Transverse colon (tissue), 4 donors: ENCODE measurements at places on chromosomes 4 and X.

DNA sequence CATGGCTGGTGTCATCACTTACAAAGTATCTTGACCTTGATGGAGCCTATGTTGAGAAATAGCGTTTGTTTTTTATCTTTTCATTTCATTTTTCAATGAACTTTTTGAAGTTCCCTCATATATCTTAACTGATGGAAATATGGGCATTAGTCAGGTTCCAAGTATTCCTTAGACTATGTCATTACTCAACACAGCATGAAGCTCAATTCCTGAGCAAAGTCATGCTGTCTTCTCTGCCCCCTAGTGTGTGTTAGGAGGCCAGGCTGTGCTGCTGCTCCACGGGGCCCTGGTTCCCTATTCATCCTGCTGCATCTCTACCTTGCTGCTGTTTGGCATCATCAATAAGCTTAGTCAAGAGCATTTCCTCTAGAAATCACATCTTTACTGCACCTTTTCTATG lies 40.9 kb downstream of the GPR143 start:
- DNase-seq = no peak

DNA sequence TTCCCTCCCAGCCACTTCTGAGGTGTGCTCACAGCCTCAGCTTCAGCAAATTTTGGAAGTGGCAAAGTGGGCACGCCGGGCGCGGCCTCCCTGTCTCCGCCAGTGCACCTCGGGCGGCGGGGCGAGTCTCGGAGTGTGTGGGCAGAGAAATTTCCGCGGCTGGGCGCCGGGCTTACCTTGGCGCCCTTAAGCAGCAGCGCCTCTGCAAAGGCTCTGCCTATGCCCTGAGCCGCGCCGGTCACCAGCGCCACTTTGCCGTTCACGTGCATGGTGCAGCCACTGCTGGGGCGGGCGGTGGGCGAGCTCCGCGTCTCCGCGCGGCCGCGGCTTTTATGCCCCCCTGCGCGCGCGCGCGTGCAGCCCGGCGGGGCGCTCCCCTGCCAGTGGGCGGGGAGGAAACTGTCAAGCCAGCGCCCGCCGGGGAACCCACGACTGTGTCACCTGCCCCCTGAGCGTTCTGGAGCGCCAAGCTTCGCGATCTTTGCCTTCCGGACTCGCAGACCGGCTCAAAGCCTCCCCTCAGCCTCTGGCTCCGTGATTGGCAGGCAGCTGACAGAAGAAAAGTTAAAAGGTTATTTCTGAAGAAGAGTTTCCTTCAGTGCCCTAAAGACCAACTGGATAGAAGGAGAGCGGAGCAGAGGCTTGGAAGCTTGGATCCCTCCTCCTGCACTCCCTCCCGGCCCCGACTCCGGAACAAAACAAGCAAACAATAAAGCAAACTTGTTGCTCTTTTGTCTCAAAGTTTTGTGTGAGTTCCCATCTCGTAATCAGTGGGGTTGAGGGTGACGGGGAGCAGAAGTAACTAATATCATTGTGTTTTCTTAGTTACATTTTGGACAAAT lies at the start of gene HPGD:
TSS of gene HPGD (minus strand) at position 306 of the 842 bp plus-strand sequence. CDS start at position 269, 37 bp downstream.
- DNase-seq = peak; percentile 81

- DNase-seq = peak; percentile 4
Measured at GRCh38 chr4:8297691-8298485, 28.3 kb downstream of the HTRA3 start.

DNA sequence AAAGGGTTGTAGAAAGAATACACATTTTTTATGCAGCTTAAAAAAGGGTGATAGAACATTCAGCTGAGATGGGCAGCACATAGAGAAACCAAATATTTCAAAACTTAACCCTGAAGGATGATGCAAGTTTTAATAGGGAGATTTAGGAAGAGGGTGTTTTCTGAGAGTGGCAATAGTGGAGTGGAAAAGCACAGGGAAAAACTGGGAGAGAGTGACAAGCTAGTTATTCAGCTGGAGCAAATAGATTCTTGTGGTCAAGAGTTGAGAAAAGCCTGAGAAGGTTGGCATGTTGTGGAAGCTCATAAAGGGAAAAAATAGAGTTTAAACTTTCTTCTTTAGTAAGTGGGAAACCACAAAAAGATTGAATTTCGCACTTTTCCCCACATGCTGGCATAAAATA lies 359.6 kb upstream of the PITX2 start:
- no peak for DNase-seq

GRCh38 chr4:137274404-137274803 lies 257.9 kb downstream of the PCDH18 start:
- no peak for DNase-seq

DNA sequence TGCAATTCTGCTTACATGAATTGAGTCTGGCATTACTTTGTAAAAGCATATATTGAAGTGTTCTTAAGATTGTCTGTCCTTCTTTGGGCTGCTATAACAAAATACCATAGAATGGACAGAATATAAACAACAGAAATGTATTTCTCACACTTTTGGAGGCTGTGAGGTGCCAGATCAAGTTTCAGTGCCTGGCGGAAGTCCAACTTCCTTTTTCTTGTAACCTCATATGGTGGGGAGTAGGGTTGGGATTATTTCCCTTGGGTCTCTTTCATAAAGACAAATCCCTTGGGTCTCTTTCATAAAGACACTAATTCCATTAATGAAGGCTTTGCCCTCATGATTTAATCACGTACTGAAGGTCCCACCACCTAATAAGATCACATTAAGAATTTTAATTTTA lies 199.3 kb upstream of the GRID2 start:
- no peak for DNase-seq

- DNase-seq = no peak
Measured at GRCh38 chr4:120865985-120866384, 56.5 kb downstream of the PRDM5 start.

GRCh38 chr4:158189422-158189821 lies 16.6 kb upstream of the GASK1B start:
- no peak for DNase-seq

- peak; percentile 82 for DNase-seq
Measured at GRCh38 chrX:129772796-129773431, 6.8 kb upstream of the SASH3 start.

GRCh38 chr4:156824451-156825060 lies 147.0 kb downstream of the PDGFC start:
- no peak for DNase-seq

DNA sequence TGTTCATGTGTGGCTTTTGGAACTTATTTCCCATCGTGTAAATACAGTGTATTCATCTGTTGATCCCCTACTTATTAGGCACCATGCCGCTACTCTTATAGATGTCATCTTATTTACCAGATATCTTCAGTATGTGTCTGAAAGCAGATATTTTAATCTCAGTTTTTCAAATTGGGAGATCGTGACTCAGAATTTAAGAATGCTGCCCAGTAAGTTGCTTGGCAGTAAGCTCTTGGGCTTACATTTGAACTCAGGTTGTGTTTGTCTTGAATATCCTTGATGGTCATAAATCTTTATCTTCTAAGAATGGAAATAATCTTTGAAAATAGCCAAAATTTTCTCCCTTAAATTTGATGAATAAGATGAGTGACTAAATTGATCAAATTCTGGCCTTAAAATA lies 45.9 kb upstream of the RPA4 start:
- DNase-seq = no peak

DNA sequence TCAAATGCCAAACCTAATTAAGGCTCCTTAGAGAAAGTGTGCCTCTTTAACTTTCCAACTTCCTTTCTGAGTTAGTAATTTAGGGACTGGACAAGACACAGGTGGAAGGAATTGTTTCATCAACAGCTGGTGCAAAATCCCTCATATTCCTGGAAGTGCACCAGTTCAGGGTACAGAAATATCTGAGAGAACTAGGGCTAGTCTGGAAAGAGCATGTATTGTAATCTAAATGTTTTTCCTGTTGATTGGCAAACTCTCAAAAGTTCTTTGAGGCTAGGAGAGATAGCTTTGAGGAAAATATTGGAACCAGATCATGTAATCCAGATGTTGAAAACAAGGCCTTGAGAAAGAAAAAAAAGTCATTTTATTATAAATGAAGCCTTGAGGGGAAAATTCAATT lies 98.1 kb upstream of the C1GALT1C1 start:
- no peak for DNase-seq

DNA sequence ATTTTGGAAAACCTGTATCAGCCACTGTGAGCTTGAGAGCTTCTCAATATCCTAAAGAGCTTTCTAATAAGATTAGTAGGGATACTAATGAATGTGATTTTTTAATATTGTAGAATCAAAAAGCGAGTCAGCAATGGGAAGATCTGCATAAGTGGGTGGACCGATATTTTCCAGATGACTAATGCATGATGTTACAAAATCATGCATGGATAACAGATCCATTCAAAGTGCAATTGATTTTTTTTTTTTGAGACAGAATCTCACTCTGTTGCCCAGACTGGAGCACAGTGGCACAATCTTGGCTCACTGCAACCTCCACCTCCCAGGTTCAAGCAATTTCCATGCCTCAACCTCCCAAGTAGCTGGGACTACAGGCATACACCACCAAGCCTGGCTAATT lies 7.3 kb upstream of the CLDN2 start:
- no peak for DNase-seq

DNA sequence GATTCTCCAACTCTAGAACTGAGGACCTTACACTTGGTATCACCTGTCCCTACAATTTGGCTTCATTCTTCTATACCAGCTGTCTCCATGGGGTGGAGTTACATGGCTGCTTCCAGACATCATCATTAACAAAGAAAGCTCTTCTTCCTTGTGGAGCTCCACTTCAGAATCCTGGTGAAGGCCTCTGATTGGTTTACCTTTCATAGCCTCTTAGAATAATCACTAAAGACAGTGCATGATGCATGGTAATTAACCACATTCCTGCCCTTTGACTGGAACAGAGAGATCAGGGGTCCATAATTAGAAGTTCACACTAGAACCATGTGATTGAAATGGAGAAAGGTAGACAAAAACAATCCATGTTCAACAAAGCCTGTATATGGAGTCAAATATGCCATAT lies 112.6 kb upstream of the ZNF827 start:
- no peak for DNase-seq

DNA sequence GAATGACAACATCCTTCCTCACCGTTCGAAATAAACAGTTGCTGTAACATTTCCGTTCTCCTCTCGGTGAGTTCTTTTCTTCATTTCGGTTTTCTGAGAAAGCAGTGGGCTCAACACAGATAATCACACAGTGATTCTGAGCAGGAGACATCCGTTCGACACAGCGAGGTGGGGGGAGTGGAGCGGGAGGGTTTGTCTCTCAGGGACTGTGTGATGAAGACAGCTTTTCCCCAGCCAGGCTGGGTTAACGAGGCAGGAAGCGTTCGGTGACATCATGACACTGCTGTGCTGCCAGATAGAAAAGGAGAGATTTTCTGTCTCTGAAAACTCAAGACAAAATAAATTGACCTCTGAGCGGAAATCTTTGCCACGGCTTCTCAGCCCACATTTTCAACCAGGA lies 119.3 kb downstream of the CRLF2 start:
- DNase-seq = no peak

GRCh38 chr4:67218883-67219282 lies 326.4 kb downstream of the CENPC start:
- DNase-seq = no peak

DNA sequence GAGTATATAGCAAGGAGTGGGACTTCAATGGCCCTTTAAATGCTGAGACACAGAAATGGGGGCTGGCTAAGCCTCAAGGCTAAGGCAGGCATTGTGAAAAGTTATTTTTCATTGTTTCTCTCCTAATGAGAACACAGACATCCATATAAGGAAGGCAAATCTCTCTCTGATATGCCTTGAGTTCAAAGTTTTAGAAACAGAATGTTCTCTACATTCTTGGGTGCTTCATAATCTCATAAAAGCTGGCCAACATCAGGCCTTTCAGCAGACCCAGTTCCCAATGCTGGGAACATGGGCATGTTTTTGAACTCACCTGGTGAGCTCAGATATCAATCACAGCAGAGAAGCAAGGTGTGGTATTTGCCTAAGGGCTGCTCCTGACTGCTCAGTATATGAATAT lies 19.4 kb upstream of the RAB40A start:
- DNase-seq = no peak

DNA sequence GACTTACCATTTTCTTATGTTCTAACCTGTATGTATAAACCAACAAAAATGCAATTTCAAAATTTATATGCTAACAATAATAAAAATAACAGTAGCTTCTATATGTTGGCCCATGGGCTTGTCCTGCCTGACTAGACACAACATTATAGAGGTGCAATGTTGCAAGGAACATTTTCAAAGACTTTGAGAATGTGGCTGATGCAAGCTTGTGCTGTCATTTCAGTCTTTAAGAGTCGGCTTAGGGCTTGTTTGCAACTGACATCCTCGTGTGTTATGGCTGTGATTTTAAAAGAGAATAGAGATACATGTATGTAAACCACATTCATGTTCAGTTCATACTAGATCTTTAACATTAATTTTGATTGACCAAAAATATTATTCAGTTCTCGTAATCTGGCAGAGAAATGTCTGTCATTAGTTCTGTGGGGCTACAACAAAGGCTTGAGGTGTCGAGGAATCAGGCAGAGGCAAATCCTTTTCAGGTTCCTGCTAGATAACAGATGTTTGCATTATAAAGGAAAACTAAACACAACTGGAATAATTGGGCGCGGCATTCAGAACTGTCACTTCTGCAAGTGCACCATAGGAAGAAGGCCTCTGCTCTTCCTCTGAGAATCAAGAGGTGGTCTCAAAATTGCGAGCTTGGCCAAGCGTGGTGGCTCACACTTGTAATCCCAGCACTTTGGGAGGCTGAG lies 13.1 kb downstream of the TMSB4X start:
- no peak for DNase-seq

DNA sequence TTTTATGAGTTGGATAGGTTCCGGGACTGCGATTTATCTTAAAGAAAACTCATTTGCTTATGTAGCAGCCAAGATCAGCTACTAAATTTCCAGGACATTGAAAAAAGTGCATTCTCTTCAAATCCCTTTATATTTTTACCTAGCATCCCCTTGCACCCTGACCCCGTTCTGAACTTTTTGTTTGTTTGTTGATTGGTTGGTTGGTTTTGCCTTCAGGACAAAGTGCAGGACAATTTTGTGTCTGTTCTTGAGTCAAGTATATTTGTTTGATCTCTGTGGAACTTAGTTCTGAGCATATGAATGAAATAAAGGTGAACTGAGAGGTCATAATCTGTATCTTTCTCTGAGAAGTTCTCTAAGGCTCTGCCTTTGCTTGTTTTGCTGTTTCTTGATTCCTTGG lies 12.8 kb upstream of the TAPT1 start:
- no peak for DNase-seq

GRCh38 chr4:7158081-7158750 lies 34.1 kb upstream of the SORCS2 start:
- no peak for DNase-seq

DNA sequence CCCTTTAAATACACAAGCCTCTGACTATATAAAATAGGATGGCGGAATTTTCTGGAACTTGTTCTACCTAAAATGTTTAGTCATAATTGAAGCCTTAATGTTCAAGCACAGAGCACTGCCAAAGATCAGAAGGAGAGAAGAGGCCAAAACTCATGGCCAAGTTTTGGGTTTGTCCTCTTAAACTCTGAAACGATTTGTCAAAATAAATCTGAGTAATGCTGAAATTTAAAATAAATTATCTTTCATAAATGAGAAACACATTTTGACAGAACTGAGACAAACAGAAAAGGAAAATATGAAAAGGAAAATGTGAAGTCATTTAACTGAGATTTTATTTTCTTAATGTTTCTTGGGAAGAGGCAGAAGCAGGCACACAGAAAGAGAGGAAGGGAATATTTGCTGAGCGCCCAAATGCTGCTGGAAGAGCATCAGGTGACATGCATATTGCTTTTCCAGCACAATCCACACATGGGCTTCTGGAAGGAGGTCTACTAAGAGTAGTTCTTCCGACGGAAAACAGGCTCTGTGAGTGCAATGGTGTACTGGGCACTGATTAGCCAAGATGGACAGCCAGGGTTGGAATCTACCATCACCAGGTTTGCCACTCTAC lies 47.4 kb upstream of the ZNF518B start:
- DNase-seq = no peak
